EL (cell line): ENCODE measurements at places on chromosomes 16 and 17.

DNA sequence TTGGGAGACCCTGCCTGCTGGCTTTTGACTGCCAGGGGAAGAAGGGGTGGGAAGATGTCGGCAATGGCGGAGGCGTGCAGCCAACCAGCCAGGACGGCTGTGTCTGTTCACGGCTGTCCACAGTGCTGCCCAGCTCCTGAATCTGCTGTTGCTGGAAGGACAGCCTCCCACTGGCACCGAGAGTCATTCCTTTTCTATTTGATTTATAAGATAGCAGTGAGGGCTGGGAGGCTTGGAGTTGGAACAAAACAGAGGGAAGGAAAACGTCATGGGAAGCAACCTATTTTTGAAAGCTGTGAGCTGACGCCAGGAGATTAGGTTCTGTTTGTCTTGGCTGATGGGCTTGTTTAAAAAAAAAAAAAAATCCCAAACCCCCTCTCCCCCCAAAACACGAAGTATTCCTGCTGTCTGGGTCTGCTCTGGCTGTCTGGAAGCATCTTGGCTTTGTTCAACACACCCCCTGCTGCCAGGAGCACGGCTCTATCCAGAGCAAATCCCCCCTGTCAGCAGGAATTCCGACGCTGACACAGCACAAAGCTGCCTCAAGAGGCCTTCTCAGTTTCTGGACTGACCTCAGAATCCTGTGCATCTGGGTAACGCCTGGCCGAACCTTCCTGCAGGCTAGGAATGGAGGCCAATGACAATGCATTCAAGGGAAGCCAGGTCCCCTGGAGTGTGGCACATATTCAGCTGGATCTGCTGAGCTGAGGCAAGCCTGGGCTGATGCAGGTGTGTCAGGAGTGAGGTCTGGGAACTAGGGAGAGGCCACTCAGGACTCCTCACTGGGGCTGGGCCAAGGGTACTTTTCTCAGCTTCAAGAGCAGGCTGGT lies 41.0 kb upstream of the SREBF1 start:
- DNase-seq = peak; percentile 36

GRCh38 chr16:24170407-24170806 lies 85.7 kb upstream of the CACNG3 start:
- DNase-seq = no peak

GRCh38 chr17:42681976-42682721 lies at the start of gene CNTNAP1:
TSS of gene CNTNAP1 (plus strand) at chr17:42682531. CDS start at chr17:42682830, 299 bp downstream.
- DNase-seq = peak; percentile 89

GRCh38 chr16:89047331-89048089 lies 46.1 kb upstream of the ACSF3 start:
- no peak for DNase-seq

- DNase-seq = no peak
These were observed 4.1 kb upstream of the SLC13A2 start for GRCh38 chr17:28469376-28469775.

- DNase-seq = no peak
These were observed 16.9 kb downstream of the ITGAX start for GRCh38 chr16:31371619-31372484.

- DNase-seq = no peak
These were observed 539 bp downstream of the IFT20 start for GRCh38 chr17:28334666-28335200.

DNA sequence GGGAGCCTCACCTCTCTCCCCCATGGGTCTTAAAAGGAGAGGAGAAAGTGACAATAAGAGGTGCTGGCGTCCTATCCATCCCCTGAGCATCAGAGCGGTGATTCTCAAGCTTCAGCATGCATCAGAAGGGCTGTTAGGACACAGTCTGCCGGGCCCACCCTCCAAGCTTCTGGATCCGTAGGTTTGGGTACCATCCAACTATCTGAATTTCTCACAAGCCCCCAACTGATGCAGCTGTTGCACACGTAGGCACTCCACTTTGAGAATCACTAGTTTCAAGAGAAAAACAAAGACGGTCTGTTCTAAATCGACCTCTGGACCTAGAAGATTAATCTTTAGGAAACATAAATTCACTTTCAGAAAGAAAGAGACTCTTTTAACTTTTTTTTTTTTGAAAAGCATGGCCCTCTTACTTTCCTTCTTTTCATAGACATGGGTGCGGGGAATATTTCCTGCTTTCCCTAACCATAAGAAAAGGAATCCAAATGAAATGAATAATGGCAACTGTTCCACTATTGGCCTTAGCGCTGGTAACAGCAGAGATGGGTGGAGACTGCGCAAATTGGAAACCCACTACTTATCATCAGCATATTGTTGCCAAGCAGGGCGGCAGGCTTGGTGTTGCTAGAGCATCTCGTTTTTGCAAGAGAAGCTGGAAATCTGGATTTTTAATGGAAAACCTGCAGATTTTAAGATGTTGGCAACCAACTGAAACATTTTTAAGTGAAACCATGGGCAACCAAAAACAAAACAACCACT lies 144.4 kb downstream of the GAS7 start:
- DNase-seq = no peak

DNA sequence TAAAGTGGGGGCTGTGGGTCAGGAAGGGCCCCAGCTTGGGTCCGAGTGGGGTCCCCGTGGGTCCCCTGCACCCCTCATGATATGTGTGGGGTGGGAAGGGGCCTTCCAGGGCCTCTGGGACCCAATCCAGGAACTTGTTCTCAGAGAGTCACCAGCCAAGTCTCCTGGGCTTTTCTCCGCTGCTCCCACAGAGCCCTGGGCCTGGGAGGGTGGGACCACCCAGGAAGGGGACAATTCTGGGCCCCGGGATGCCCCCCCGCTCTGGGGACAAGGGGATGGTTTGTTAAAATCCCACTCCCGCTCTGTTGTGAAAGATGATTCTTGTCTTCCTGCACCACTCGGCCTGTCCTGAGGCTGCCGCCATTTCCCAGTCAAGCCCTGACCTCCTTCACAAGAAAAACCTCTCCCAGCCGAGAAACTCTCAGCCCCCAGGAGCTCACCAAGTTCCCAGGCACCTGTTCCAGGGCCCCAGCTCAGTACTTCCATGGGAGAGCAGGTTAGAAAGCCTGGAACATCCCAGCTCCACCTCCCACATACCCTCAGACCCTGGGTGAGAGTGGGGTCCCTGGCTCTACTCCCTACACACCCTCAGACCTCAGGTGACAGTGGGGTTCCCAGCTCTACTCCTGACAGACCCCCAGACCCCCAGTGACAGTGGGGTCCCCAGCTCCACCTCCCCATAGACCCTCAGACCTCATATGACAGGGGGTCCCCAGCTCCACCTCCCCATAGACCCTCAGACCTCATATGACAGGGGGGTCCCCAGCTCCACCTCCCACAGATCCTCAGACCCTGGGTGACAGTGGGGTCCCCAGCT lies 75.1 kb downstream of the METRNL start:
- no peak for DNase-seq

- DNase-seq = no peak
These were observed 169.8 kb downstream of the PITPNC1 start for GRCh38 chr17:67546578-67547527.

DNA sequence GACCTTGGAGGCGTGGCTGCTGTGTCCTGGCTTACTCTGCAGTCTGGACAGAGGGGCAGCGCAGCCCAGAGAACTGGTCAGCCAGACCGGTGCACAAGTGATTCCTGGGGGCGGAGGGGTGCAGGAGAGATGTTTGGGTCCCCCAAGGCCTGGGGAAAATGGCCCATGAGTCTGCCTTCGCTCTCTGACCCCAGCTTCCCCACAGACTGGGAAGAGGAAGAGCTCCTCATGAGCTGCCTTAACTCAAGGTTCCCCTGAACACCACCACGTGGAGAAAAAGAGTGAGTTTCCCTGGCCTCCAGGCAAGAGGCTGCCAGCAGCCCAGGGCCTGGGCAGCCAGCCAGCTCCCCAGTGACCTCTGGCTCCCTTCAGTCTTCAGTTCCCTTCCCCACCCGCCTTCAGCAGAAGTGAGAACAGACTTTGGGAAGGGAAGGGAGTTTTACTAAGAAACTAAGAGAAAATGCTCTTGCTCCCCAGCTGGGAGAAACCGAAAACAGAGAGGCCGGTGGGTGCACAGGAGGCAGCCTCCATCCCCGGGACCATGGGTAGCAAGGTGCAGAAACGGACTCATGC lies 2.0 kb upstream of the C17orf99 start:
- DNase-seq = peak; percentile 87

DNA sequence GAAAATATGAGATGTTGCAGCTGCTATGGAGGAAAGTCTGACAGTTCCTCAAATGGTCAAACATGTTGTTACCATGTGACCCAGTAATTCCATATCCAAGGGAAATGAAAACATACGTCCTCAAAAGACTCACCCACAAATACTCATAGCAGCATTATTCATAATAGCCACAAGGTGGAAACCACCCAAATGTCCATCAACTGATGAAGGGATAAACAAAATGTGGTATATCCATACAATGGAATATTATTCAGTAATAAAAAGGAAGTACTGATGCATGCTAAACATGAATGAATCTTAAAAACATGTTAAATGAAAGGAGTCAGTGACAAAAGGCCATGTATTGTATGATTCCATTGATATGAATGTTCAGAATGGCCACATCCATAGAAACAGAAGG lies 140.2 kb downstream of the PITPNC1 start:
- DNase-seq = no peak

DNA sequence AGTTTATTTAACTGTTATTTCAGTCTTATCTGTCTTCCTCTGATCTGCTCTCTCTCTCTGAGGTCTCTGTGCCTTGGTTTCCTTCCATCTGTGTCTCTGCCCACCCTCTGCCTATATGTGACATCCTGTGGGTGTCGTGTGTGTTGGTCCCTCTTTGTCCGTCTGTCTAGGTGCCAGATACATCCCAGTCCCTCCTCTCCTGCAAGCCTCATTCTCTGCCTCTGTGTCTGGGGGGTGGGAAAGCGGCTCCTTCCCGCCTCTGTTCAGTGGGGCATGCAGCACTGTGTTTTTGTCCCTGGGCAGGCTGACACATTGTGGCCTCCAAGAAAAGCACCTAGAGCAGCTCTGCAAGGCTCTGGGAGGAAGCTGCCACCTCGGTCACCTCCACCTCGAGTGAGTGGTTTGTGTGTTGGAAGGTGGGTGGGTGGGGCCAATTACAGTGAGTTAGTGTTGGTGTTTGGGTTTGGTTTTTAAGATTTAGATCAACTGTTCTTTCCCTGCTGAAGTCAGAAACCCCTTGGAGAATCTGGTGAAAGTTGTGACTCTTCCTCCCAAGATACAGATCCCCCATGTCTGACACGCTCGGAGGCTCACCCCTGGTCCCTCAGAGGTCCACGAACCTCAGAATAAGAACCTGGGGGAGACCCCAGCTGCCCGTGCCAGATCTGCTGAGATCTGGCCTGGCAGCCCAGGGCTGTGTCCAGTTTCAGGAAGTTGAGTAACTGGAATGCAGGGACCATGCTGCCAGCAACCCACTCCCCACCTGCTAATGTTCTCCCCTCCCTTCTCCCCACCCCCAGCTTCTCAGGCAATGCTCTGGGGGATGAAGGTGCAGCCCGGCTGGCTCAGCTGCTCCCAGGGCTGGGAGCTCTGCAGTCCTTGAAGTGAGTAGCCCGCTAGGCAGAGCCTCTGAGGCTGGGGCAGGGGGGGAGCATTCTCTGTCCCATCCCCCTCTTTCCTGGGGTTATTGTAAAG lies 50.9 kb upstream of the CPNE2 start:
- DNase-seq = no peak

DNA sequence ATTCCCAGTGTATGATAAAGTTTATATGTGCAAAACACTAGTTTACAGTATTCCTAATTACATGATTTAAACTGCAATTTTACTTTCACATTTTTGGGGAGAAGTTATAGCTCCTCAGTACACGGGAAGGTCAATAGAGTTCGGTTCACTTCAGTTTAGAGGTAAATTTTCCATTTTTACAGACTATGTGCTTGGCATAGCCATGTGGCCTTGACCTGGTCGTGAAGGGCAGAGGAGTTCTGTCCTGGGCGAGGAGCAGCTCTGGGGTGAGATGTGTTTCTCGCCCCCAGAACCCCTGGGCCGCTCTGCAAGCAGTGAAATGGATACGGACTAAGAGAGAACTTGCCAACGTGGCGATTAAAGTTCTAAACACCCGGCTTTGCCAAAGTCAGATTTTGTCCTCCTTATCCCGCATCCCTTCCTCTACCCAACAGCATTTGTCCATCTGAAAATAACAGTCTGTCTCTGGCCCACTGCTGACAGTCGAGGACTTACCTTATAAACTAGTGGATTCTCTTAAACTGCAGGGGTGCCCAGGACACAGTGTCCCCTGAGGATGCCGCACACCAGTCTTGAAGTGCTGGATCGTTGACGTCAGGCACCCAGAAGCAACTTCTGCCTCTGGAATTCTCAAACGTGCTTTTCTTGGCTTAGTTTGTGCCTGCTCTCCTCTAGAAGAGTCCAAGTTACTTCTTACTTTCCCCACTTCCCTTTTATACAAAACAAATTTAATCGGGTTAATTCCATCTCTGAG lies 1.5 kb upstream of the SIAH1 start:
- DNase-seq = no peak

DNA sequence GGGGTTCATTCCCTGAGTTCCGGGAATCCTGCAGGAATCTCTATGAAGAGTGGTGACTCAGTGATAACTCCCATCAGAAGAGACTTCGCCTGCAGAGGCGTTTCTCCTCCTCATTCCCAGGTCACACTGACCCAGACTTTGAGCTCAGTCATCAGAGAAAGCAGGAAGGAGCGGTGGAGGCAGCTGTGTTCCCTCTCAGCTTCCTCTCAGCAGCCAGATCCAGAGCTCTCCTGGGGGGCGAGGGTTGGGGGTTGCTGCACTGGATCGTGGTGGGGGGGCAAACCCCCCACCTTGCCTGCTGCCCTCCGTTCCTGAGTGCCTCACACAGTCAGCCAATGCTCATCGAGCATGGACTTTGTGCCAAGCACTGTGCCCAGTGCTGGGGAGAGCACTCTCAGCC lies 271.2 kb downstream of the CBLN1 start:
- DNase-seq = peak; percentile 18

DNA sequence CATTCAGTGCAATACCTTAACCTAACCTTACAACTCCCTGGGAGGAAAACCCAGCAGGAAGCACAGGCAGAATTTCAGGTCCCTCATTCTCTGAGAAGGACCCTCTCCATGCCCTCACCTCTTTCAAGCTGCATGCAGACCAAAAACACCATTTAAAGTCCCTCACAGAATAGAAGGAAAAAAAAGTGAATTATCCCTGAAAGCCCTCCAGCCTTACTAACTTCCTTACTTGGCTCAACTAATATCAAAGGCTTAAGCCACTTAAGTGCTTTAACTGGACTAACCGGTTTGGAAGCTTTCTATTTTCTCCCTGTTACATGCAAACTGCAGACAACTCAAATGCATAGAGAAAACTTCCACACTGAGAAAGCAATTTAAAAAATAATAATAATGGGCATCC lies 60.5 kb downstream of the ADAMTS18 start:
- DNase-seq = no peak

DNA sequence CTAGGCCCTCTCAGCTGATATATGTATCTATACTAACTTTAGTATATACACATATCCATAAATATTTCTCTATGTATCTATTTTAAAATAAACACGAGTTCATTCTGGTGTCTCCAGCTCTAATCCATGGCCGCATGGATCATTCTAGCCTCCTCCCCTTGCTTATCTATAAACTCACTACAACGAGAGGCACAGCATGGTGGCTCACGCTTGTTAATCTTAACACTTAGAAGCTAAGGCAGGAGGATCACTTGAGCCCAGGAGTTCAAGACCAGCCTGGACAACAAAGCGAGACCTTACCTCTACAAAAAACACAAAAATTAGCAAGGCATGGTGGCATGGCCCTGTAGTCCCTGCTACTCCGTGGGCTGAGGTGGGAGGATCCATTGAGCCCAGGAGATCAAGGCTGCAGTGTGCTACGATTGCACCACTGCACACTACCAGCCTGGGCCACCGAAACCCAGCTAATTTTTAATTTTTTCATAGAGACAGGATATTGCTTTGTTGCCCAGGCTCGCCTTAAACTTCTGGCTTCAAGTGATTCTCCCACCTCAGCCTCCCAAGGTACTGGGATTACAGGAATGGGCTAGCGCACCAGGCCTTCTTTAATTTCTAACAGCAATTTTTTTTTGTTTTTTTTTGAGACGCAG lies 3.9 kb upstream of the ZNF207 start:
- no peak for DNase-seq
